GM23248 (cell line): ENCODE measurements at places on chromosomes 11 and 22. TPM values are rescaled to one million over a fixed set of nuclear protein-coding genes. Genes with fewer than 3 reads are reported as not detected.
A peak's percentile ranks its signal among the peaks of the same experiment; 100 is the strongest.

DNA sequence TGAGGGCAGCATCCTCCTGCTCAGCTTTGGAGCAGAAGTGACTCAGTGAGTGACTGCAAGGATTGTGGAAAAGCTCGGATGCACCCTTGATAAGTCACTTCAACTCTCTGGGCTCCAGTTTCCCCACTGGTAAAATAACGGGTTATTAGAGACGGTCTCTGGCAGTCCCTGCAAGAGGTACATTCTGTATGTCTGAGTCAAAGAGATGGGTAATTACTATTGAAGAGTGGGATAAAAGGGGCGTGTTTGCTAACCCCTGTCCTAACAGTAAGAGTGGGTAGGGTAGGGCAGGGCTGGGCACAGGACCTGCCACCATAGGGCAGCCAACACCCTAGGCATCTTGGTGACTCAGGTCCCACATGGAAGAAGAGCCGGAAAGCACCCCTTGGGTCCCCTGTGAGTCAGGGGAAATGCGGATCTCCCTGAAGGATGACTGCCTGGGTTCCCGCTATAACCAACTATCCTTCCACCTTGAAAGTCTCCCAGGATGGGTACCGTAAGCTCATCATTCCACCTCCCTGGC lies 7.3 kb upstream of the AHNAK start:
- DNase-seq = peak; percentile 97

DNA sequence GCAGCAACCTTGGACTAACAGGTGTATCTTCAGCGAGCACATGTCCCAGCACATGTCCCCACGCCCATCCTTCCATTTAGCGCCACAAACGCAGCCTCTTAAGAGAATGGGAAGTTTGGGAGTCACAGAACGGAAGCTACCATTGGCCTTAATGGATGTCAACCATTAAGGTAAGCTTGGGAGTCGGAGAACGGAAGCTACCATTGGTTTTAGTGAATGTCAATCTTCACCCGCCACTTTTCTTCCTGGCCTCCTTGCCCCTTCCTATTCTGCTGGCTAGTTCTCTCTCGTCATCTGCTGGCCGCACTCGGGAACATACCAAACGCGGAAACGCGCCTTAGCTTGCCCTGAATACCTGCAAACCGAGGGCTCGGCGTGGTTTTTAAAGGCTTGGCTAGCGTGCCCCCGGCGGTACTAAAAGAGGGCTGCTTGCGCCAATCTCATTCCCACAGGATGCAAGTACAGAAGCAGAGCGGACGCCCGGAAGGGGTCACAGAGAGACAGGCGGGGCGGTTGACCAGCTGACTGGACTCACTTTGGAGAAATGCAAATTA lies 24.3 kb downstream of the GLYATL1 start:
- peak; percentile 40 for DNase-seq

GRCh38 chr22:23842599-23842998 lies 3.8 kb upstream of the DERL3 start:
- no peak for DNase-seq

DNA sequence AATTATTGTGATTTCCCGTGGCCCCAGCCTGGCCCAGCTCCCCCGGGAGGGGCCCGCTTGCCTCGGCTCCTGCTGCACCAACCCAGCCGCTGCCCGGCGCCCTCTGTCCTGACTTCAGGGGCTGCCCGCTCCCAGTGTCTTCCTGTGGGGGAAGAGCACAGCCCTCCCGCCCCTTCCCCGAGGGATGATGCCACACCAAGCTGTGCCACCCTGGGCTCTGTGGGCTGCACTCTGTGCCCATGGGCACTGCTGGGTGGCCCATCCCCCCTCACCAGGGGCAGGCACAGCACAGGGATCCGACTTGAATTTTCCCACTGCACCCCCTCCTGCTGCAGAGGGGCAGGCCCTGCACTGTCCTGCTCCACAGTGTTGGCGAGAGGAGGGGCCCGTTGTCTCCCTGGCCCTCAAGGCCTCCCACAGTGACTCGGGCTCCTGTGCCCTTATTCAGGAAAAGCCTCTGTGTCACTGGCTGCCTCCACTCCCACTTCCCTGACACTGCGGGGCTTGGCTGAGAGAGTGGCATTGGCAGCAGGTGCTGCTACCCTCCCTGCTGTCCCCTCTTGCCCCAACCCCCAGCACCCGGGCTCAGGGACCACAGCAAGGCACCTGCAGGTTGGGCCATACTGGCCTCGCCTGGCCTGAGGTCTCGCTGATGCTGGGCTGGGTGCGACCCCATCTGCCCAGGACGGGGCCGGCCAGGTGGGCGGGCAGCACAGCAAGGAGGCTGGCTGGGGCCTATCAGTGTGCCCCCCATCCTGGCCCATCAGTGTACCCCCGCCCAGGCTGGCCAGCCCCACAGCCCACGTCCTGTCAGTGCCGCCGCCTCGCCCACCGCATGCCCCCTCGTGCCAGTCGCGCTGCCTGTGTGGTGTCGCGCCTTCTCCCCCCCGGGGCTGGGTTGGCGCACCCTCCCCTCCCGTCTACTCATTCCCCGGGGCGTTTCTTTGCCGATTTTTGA lies 3.3 kb upstream of the ANKRD13D start:
- DNase-seq = no peak

GRCh38 chr22:31626427-31627150 lies 35.4 kb downstream of the PISD start:
- DNase-seq = peak; percentile 32

- DNase-seq = no peak
These were observed 38.7 kb downstream of the APIP start for GRCh38 chr11:34877375-34877975.

GRCh38 chr22:22408731-22409696 lies 99.5 kb downstream of the ZNF280B start:
- peak; percentile 37 for DNase-seq

DNA sequence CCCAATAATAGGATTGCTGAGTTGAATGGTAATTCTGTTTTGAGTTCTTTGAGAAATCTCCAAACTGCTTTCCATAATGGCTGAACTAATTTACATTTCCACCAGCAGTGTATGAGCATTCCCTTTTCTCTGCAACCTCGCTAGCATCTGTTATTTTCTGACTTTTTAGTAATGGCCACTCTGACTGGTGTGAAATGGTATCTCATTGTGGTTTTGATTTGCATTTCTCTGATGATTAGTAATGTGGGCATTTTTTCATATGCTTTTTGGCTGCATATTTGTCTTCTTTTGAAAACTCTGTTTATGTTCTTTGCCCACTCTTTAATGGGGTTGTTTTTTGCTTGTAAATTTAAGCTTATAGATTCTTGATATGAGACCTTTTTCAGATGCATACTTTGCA lies 97.4 kb downstream of the FDX1 start:
- DNase-seq = peak; percentile 63

GRCh38 chr11:131985846-131986301 lies 615.5 kb downstream of the NTM start:
- no peak for DNase-seq

GRCh38 chr22:19769393-19769715 lies 8.8 kb downstream of the TBX1 start:
- no peak for DNase-seq

GRCh38 chr11:81963018-81963417 lies 770.6 kb downstream of the FAM181B start:
- peak; percentile 13 for DNase-seq

- peak; percentile 81 for DNase-seq
These were observed 48.5 kb downstream of the GGTLC2 start for GRCh38 chr22:22692707-22693530.

GRCh38 chr11:131042041-131042390 lies 125.7 kb upstream of the SNX19 start:
- DNase-seq = peak; percentile 73

DNA sequence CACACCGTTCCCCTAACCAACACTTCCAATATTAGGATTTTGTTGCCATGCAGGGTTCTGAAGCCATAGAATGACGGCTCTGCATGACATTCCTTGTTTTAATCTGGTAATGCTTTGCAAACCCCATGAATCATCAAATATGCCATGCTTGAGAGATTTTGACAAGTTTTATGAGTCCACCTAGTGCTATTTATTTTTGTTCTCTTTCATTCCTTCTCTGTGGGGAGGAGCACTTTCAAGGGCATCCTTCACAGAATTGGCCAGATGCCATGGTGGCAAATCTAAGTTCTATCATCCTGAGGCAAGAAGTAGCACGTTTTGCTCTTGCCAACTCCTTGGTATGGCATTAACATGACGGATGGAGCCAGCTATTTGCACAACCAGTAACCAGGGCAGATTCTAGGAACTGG lies 268.4 kb downstream of the FAM76B start:
- DNase-seq = peak; percentile 56

DNA sequence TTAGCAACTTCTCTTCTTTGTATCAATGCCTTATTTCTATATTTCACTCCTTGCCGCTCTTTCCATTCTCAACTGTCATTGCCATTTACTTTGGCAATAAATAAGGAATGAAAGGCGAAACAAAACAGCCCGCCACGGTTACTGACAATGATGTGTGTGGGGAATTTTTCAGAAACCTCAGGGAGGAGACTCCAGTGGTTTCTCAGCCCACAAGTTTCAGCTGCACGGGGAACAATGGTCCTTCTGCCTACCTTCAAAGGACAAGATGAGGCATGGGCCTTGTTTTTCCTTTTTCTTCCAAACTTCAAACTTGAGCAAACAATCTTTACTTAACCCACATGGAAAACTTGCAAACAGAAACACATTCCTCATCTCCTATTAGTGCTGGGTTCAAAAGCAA lies 409.4 kb downstream of the METTL15 start:
- DNase-seq = no peak

GRCh38 chr11:20321177-20321576 lies 42.3 kb upstream of the HTATIP2 start:
- no peak for DNase-seq

DNA sequence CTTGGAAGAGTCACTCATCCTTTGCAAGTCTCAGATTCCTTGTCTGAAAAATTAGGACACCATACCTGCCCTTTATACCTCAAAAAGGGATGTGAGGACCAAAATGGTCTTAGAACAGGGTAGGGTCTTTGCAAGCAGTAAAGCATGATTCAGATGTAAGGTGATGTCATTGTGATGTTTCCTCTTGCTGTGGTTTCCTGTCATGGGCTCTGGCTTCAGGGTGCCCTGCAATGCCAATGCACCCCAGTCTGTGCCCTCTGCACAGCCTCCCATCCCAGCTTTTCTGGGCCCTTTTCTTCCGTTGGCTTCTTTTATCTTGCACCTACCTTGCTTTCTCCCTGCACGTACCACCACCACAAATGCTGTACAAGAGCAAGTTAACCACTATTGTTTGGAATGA lies 87.8 kb upstream of the NNMT start:
- DNase-seq = no peak

The CD3E gene
- polyA plus RNA-seq = not detected in 2 replicates

The CBX6 gene
- 51.9 and 55.8 TPM in 2 replicates for polyA plus RNA-seq

The OR8A1 gene
- polyA plus RNA-seq = not detected in 2 replicates

The CYTH4 gene
- polyA plus RNA-seq = not detected in 2 replicates

The NTM gene
- polyA plus RNA-seq = 48.3 and 49.0 TPM in 2 replicates

The CCDC116 gene
- 0.10 TPM in 1 of 2 replicates, not detected in the other for polyA plus RNA-seq

The TBX1 gene
- polyA plus RNA-seq = 2.2 and 2.8 TPM in 2 replicates

The CAPN5 gene
- 17.8 and 18.3 TPM in 2 replicates for polyA plus RNA-seq

The B3GAT1 gene
- polyA plus RNA-seq = not detected in 2 replicates

The ST14 gene
- polyA plus RNA-seq = not detected in 2 replicates

The ACRV1 gene
- 0.10 and 0.22 TPM in 2 replicates for polyA plus RNA-seq

The MPPED2 gene
- polyA plus RNA-seq = not detected in 2 replicates

The PLA2G3 gene
- polyA plus RNA-seq = not detected in 2 replicates
